ENCODE measurements at places on chromosomes 7 and 10.

GRCh38 chr10:26435852-26436251, 2.3 kb upstream of the APBB1IP start:
- DNase-seq: no peak

- no peak for DNase-seq
Observed at GRCh38 chr10:44716470-44717015, 194.6 kb upstream of the TMEM72 start.

GRCh38 chr10:103784089-103784488, 71.3 kb downstream of the SH3PXD2A start:
- no peak for DNase-seq

DNA sequence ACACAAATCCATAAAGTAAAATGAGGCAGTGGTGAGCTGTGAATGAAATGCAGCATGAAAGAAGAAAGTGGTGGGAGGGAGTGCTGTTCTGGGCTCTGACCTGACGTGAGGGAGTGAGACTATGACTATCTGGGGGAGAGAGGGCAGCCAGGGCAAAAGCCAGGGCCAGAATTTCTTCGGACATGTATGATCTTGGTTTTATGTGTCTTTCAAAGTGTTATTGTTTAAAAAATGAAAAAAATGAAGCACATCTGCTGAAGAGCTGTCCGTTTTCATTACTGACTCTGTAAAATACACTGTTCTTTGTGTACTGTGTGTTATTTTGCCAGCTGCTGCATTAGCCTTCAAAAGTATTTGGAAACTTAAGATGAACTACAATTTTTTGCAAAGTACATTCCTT, 70.2 kb upstream of the KLF14 start:
- no peak for DNase-seq

GRCh38 chr7:608361-608760, 88.7 kb upstream of the PDGFA start:
- no peak for DNase-seq

DNA sequence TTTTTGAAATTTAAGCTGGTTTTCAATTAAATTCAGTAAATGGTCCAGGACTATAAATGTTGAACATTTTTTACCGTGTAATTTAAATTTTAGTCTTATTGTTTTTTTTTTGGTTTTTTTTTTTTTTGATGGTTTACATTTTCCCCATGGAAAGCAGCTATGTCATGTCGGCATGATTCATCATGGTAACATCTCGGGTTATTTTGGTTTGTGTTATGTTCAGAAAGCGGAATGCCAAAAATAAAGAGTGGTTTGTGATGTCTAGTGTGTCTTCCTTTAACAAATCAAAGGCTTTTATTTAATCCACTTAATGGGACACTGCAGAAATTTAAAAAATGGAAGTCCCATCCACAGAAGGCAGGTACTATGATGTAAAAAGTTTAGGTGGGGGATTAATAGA, 58.5 kb downstream of the TRUB1 start:
- no peak for DNase-seq

- DNase-seq: no peak
Observed at GRCh38 chr10:128739930-128740329, 613.7 kb upstream of the MKI67 start.

DNA sequence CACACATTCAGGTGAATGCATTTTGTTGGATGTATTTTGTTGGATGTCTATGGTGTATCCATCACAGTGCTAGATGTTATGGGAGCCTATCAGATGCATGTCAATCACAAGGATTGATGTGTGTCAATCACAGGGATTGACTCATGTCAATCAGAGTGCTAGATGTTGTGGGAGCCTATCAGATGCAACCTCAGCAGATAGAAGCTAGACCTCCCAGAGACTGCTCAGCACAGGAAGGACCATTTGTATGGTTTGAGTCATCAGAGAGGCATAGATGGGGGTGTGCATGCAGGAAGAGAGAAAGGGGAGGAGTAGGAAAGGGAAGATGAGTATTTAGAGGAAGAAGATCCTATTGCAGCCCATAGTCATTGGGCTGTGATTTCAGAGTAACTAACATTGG, 48.3 kb upstream of the PITRM1 start:
- no peak for DNase-seq

DNA sequence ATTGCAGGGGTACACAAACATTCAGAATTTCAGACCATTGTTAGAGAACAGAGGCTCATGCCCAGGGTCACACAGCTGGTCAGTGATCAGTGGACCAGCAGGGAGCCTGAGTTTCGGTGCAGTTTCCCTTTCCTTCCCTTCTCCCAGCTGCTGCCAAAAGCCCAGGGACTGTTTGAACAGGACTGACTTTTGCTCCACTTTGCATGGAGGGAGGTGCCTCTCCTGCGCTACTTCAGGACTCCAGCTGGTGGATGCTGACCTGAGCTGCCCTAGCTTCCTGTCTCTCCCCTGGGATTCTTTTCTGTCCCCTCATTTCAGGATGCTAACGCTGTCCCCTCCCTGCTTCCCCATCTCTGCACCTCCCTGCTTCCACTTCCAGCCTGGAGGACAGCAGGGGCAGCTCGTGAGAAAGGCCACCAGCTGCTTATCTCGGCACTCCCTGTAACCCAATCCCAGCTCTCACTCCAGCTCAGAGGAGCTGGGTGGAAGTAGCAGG, 14.5 kb downstream of the SH2D4B start:
- DNase-seq: no peak

GRCh38 chr7:42993038-42993437, 60.9 kb downstream of the MRPL32 start:
- no peak for DNase-seq

- peak; percentile 96 for DNase-seq
Observed at GRCh38 chr7:5694221-5694754, 87.2 kb downstream of the RNF216 start.

DNA sequence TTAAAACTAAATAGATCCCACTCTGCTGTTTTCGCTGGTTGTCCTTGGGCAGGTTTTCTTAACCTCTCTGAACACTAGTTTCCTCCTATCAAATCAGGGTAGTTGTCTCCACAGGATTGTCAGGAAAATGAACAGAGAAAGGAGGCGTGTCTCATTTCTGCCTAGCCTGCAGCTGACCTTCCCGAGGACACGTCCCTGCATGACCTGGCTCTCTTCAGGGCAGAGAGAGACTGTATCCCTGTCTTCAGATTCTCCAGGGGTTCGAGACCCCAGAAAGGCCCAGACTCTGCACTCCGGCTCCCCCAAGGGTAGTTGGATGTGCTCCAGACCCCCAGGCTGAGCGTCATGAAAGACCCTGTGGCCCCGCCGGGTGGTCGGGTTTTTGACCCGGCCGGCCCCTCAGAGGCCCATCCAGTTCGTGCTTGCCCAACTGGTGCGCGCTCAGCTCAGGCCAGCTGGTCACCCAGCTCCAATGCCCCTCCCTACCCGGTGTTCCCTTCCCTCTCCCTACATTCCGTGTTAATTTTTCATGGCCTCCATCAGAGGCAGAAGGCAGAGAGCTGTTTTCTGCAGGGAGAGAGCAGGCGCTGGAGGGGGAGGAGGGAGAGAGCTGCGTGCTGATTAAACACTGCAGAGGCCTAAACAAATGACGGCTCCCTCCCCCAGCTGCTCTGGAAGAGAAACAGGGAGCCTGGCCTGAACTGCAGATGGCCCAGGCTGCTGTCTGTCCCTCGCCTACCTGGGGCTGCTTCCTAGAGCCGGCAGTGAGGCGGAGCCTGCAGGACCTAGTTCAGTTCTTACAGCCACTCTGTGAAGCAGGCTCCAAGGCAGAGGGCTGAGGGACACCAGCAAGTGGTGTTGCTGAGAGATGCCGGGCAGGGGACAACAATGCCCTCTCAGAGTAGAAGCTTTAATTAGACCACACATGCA, 86.2 kb upstream of the PPIF start:
- no peak for DNase-seq

GRCh38 chr7:101902680-101903514, 85.5 kb downstream of the CUX1 start:
- DNase-seq: no peak

DNA sequence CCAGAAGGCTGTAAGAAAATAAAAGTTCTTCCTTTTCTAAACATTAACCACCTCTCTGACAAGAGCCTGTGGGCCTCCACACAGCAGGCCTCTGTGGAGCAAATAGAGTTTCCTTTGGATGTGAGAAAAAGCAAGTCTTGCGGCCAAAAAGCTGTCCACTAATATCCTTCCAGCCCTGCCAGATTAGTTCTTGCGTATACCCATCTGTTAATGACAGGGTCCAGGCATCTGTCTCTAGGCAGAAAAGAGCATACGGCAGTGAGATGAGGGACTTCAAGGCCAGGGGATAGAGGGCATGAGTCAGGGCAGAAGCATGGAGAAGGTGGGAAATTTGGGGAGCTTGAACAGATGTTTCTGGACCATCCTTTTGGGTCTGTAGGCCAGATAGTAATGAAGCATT, 164.9 kb downstream of the NSUN6 start:
- DNase-seq: no peak

- no peak for DNase-seq
Observed at GRCh38 chr7:103119791-103120291, 29.1 kb downstream of the NAPEPLD start.

DNA sequence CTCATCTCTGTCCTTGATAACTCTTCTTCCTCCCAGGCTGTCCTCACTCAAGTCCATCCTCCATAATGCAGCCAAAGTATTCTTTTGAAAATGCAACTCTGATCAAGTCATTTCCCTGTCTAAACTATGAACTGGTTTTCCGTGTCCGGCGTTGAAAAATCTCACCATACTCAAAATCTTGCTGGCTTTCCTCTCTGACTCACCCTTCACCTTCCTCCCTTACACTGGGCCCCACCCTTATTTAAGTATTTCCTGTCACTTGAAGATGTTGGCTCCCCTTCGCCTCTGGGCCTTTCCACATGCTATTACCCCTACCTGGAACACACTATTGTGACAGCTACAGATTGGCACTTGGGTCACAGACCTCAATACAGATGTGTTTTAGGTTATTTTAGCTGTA, 515.6 kb downstream of the INHBA start:
- DNase-seq: no peak

DNA sequence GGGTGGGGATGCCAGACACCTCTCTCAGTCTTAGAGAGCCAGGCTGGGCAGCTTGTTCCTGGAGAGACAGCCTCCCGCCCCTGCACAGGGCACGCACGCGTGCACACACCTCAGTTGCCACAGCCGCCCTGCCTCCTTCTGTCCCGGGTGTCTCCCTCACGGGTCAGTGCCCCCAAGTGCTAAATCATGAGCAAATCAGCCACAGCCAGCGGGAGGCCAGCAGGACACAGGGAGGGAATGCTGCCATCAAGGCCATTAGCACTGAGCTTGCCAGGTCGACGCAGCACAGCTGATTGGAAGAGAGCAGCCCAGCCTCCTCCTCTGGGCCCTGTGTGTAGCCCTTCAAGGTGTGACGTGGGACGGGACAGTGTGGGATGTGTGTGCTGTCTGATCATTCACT, 130.4 kb downstream of the CDH23 start:
- no peak for DNase-seq

DNA sequence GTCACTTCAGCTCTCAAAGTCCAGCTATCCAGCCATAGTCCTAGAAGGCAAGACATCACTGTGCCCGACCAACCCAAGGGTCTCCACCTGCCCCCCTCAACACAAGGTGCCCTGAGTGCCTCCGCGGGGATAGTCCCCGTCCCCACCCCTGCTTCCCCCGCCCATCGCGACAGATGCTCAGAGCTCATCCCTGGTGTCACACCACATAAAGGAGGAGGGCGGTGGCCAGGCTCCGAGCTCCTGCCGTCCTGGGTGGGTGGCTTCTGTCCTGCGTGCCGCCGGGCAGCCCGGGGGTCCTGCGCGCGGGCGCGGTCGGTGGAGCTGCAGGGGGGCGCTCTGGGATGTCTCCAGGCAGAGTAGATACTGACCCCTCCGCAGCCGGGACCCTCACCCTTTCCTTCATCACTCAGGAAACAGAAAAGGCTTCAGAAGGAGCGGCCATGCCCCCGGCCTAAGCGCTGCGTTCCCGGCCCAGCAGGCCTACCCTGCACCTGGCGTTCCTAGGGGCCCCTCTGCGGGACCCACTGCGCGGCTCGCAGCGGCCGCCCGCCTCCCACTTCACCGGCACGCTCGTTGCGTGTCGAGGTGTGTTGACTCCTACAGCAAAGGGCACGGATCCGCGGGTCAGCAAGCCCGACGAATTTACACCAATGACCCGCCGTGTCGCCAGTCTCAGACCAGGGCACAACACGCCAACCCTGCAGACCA, 53.4 kb downstream of the ALOX5 start:
- DNase-seq: no peak

DNA sequence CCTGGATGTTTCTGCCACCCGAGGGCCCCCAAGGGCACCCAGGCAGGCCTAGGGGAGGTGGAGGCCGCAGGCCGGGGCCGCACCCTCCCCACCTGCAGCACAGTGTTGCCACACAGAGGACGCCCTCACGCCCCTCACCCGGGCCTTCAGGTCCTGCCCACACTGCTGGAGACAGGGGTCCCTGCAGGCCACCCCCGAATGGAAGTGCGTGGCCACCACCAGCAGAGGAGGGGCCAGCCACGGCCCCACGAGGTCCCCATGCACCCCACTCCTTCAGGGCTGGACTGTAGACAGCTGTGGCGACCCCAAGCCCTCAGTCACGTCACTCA, 35.4 kb downstream of the ADAP1 start:
- DNase-seq: no peak

DNA sequence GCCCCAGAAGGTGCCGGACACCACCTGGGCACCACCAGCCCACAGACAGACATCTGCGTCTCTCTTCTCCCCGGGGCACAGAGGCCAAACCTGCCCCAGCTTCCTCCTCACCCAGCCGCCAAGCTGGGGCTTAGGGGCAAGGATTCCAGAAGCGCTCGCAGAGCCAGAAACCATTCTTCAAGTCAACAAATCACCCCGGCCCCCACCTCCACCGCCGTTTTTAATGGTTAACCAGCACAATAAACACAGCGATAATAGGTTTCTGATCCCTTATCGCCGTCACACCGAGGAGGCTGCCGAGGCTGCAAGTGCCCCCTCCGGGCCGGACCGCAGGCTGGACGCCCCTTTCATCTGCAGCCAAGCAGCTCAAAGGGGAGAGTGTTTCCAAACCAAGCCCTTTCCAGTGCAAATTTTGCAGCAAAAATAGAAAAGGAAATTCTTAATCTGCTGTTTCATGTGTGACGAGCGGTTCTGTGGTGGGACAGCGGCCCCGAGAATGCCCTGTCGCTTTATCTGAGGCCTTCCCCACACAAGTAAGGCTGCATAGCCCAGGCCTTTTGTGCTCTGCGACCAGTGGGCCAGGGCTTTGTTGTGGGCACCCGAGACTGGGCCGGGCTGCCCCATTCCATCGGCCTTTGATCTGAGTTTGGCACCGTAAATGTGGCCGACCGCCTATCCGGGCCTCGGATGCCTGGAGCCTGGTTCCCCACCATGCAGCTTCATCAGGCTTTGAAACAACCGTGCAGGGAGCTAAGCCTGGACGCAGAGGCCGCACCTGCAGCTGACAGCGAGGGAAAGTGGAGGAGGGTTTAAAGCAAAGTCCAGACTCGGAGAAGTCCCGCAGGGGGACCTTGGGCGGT, 83.2 kb downstream of the FOXL3 start:
- no peak for DNase-seq

All from GM04503 (cell line).